ENCODE measurements at places on chromosomes 5 and 9. TPM values are rescaled to one million over a fixed set of nuclear protein-coding genes. Genes with fewer than 3 reads are reported as not detected.
A peak's percentile ranks its signal among the peaks of the same experiment; 100 is the strongest.

- no peak for DNase-seq
These were observed 12.6 kb downstream of the CHMP5 start for GRCh38 chr9:33277484-33277883.

- no peak for DNase-seq
These were observed 370.2 kb downstream of the MTRR start for GRCh38 chr5:8239198-8239597.

DNA sequence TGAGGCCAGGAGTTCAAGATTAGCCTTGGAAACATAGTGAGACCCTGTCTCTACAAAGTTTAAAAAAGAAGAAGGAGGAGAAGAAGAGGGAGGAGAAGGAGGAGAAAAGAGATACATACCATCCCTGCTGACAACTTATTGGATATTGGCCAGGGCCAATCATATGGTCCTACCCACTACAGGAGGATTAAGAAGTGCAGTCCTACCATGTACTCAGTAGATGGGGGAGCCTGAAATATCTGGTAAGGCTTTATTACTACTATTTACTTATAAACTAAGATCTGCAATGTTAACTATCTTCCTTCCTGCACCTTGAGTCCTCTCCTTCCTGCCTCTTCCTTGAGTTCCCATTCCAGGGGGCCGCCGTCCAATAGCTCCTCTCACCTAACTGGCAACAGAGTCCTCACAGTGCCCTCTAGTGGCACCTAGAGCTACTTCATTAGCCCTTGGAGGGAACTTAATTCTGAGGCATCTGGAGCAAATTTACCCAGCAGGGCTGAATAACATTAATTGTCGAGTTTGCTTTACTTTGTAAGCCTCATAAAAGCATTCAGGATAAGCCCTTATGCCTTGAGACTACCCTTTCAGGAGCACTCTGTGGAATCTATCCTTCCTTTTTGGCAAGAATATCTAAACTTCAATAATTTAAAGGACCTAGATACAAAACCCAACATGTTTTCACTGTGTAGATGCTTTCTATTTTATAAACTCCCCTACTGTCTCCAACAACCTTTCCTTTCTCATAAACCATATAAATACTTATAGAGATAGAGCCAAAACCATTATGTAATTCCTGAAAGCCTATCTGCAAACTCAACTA lies 39.1 kb upstream of the RANBP6 start:
- DNase-seq, result no peak

GRCh38 chr5:98463676-98464075 lies 309.8 kb upstream of the RGMB start:
- no peak for DNase-seq

- DNase-seq, result no peak
These were observed 36.2 kb upstream of the CXXC5 start for GRCh38 chr5:139611703-139612584.

GRCh38 chr9:112180387-112180881 lies 5.3 kb upstream of the SUSD1 start:
- DNase-seq, result no peak

DNA sequence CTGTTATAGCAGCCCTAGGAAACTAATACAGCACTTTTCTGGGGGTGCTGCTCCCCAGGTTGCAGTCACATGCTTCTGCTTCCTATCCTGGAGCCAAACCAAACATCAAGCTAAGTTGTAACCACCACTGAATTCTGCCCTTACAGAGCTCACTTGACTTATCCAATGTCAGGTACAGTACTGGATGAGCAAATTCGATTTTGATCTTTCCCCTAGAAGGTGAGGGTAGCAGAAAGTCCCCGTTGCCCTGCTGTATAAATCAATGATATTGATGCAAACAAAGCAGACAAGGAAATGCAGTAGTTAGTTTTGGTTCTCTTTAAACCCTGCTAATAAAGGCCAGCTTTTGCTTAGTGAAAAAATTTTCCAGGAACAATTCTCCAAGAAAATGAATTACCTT lies 36.4 kb downstream of the ZCCHC9 start:
- DNase-seq, result no peak

- DNase-seq, result no peak
These were observed 52.5 kb upstream of the BOD1 start for GRCh38 chr5:173668910-173669309.

Gene UBTD2
- total RNA-seq, result 7.6 TPM

DNA sequence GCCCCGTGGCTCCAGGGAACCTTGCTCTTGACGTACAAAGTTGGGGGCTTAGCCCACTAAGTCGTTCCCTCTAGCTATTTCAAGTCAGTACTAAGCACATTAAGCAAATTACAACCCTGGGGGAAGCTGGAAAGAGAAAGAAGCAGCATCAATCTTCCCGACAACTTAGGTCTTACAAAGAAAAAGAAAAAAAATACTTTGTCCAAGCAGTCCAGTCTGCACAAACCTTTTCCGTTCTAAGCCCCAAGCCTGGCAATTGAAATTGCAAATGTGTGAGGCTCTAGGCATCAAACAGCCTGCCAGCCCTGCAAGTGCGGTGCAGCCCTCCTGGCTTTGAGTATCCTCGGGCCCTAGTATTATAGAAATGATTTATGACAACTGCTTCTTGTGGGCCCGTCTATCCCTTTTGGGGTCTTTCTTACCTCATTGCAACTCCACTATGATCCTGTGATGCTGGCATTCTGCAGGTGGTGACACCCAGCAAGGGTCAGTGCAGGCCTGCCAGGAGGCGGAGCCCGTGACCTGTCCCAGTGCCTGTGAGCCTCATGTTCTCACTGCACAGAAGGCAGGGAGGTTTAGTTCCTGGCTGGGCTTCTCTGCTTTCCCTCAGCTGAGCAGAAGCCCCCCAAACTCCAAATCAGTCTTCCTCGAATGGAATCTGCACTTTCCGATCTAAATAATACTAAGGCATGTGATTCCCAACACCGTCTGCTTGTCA lies 232.3 kb upstream of the IRX2 start:
- DNase-seq, result no peak

- no peak for DNase-seq
These were observed 25.8 kb downstream of the FBXW2 start for GRCh38 chr9:120767451-120767850.

Gene PSD2
- total RNA-seq, result 0.08 TPM

GRCh38 chr5:109688630-109688969 lies 1.1 kb upstream of the MAN2A1 start:
- no peak for DNase-seq

DNA sequence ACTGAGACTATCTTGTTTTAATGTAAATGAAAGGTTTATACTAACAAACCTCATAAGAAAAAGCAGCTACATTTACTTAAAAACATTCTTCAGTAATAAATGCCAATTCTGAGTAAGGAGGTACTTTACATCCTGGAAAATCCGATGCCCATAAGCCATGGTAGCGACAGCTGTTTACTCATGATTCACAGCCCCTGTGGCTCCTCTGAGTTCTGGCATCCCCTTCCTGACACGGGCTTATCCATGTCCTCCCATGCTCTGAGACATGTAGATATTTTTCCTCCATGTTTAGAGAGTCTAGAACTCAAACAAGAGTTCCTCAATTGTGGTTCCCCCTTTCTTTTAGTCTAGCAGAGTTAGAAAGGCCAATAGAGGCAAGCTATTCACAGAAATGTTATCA lies 63.1 kb upstream of the DEPDC1B start:
- DNase-seq, result no peak

- no peak for DNase-seq
These were observed 174.5 kb upstream of the KLF9 start for GRCh38 chr9:70588999-70589398.

Gene IFNA4
- not detected for total RNA-seq

DNA sequence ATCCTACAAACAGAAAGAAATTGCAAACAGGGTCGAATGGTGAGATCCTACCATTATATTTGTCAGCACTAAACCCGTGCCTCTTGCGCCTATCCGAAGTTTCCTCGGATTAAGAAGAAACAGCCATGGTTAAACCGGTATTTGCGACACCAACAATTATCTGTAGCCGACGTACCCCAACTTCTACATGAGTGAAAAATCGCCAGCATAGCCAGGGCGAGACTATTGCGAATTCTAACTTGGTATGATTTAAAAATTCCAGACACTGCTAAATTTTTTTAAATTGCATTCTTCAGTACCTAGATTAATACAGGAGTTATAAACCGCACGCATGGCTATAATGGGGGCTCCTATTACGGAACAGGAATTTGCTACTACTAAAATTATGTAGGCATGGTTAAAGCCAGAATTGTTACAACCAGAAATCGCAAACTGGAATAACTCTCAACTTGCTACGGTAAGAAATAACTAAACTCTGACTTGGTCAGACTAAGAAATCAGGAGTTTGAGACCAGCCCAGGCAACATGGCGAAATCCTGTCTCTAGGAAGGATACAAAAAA lies 25.3 kb upstream of the ANXA2R start:
- DNase-seq, result no peak

GRCh38 chr9:95819636-95820035 lies 55.9 kb upstream of the ERCC6L2 start:
- DNase-seq, result no peak

- no peak for DNase-seq
These were observed 190.3 kb downstream of the GOLPH3 start for GRCh38 chr5:31983851-31984250.

GRCh38 chr5:113311301-113311700 lies 123.5 kb downstream of the TSSK1B start:
- DNase-seq, result no peak

GRCh38 chr9:108783731-108784495 lies 71.9 kb downstream of the ACTL7B start:
- DNase-seq, result no peak

- DNase-seq, result no peak
These were observed 31.1 kb downstream of the SSBP2 start for GRCh38 chr5:81719743-81720345.

DNA sequence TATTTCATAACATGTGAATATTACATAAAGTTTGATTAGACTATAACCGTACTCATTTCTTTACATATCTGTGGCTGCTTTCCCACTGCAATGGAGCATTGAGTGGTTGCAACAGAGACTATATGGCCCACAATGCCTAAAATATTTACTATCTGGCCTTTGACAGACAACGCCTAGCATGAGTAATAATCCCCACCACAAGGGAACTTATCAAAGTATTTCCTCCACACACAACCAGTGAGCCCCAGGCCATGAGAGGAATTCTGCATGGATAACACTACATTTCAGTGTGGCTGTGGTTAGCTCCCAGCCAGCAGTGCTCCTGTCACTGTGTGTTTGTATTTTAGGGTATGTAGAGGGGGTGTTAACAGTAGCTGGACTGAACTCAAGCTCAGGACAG lies 54.8 kb downstream of the FAM81B start:
- DNase-seq, result no peak

- DNase-seq, result no peak
These were observed 28.8 kb downstream of the AK8 start for GRCh38 chr9:132849185-132849706.

DNA sequence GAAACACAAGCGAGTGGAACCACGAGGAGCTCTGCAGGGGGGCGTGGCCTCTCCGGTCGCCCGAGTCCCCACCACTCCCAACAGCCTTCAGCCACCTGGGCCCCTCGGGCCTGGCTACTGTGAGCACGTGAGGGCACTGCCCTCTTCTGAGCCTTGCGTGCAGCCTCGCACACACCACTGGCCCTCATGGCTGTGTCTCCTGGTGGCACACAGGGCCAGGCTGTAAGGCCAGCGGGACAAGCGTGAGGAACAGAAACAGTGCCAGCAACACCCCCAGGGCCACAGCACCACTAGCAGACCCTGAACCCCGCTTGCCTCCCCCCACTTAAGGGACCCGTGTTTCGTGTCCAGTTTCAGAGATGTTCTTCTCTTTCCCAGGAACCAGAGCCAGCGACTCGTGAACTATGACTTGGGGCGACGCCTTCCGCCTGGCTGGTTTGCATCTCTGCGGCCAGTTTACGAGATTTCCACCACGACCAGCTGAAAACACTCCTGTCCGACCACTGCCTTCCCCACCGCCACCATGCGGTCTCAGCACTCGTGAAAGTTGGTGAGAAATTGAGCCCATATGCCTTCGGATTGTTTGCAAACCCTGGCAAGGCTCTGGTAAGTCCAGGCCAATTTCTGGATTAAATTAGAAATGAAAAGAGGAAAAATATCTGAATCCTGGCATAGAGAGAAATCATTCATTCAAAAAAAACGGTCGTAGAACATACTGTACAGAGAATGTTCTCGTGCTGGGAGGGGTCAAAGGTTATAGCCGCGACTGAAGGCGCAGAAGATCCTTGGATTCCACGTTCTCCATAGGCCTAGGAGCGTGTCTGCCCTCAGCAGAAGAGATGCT lies 135.6 kb downstream of the ZNF354C start:
- DNase-seq, result peak; percentile 15

- no peak for DNase-seq
These were observed 1.8 kb upstream of the STARD4 start for GRCh38 chr5:111514087-111514486.

DNA sequence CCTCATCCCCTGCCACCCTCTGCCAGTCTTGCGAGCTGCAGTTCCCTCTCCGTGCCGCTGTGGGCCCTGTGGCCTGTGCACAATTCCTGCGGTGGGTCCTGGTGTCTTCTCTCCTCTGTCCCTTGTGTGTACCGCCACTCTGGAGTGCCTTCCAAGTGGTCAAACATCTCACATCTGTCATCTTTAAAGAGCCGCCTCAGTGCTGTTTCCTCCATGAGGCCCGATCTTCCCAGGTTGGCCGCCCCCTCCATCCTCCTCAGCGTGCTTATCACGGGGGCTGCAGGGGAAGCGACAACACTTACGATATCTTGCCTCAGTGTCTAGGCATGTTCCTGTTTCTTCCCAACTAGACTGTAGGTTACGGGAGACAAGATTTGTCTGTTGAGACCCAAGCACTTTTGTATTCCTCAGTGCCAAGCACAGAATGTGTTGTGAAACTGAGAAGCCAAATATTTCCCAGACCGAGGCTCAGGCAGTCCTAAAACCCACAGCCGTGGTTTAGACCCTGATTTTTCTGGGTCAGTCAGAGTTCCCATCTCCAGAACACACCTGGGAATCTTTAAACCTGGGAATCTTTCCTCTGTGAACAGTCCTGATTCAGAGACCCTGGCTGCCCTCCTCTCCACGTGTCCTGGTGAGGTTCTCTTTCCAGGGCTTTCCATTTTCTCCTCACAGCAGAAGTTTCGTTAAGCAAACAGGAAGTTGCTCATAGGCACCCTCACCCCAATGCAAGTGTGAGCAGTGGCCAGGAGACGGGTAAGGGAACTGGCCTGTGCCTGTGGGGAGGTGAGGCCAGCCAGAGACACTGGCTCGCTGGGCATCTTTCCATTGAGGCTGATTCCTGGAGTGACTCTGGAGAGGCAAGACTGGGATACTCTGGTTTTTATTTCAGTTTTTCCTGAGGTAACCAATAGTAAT lies 28.8 kb downstream of the SLC46A2 start:
- DNase-seq, result no peak

Gene LTC4S
- 5.7 TPM for total RNA-seq
